ENCODE measurements at places on chromosomes 2 and 18. TPM values are rescaled to one million over a fixed set of nuclear protein-coding genes. Genes with fewer than 3 reads are reported as not detected.

The PREB gene
- total RNA-seq: 14.1 TPM

The SGPP2 gene
- total RNA-seq: not detected

The DES gene
- total RNA-seq: 3,588 TPM

The SRD5A2 gene
- not detected for total RNA-seq

The C2orf72 gene
- total RNA-seq: 1.0 TPM

The ALLC gene
- not detected for total RNA-seq

The ATP6V1B1 gene
- total RNA-seq: 1.6 TPM

The OXER1 gene
- under 0.01 TPM for total RNA-seq

The KCNIP3 gene
- 2.1 TPM for total RNA-seq

The CUL3 gene
- total RNA-seq: 82.5 TPM

The CLIP4 gene
- 27.7 TPM for total RNA-seq

The RTKN gene
- 26.6 TPM for total RNA-seq

The SLC5A7 gene
- total RNA-seq: under 0.01 TPM

The ALPI gene
- not detected for total RNA-seq

The PAX8 gene
- total RNA-seq: not detected

The GNAL gene
- total RNA-seq: 2.6 TPM

The UGT1A9 gene
- not detected for total RNA-seq

The STEAP3 gene
- 8.9 TPM for total RNA-seq

The STK11IP gene
- total RNA-seq: 8.9 TPM

The SKOR2 gene
- total RNA-seq: not detected

The COLEC11 gene
- not detected for total RNA-seq

The TRAPPC12 gene
- 50.6 TPM for total RNA-seq

The GYPC gene
- 238 TPM for total RNA-seq

The LRRTM4 gene
- total RNA-seq: 1.6 TPM

The CTAGE1 gene
- not detected for total RNA-seq

The LHCGR gene
- 4.2 TPM for total RNA-seq

The DPYSL5 gene
- 3.7 TPM for total RNA-seq

The ABCA12 gene
- total RNA-seq: not detected

The CTNNA2 gene
- total RNA-seq: 1.0 TPM

The CAPN14 gene
- total RNA-seq: not detected

The GULP1 gene
- 21.9 TPM for total RNA-seq

The SCN2A gene
- not detected for total RNA-seq

The REG1B gene
- total RNA-seq: not detected

The GREB1 gene
- total RNA-seq: 6.8 TPM

The ARHGEF33 gene
- total RNA-seq: under 0.01 TPM

The AMMECR1L gene
- total RNA-seq: 9.9 TPM

The TGIF1 gene
- total RNA-seq: 55.3 TPM

The TNFRSF11A gene
- 8.9 TPM for total RNA-seq

The CYRIA gene
- total RNA-seq: 4.7 TPM

The ECEL1 gene
- 1.0 TPM for total RNA-seq

The MAPRE3 gene
- total RNA-seq: 3.7 TPM

The ANKRD30B gene
- under 0.01 TPM for total RNA-seq

The SERPINB2 gene
- not detected for total RNA-seq

The TWIST2 gene
- total RNA-seq: 6.8 TPM

The SERPINB10 gene
- total RNA-seq: 1.0 TPM

The GLS gene
- total RNA-seq: 163 TPM

The FAP gene
- 70.5 TPM for total RNA-seq

The DSG4 gene
- not detected for total RNA-seq

The COL6A3 gene
- total RNA-seq: 365 TPM

Measured in skeletal muscle tissue (tissue), 5 donors.